Subcutaneous preadipocyte (primary cell): ENCODE measurements at places on chromosomes 5 and 9. TPM values are rescaled to one million over a fixed set of nuclear protein-coding genes. Genes with fewer than 3 reads are reported as not detected.

CDH10 gene
- total RNA-seq: under 0.01 TPM in 1 of 2 replicates, not detected in the other

CDKN2A gene
- total RNA-seq: 24.0 and 26.5 TPM in 2 replicates

FAM153A gene
- total RNA-seq: not detected in 2 replicates

GPR21 gene
- 0.73 and 2.2 TPM in 2 replicates for total RNA-seq

LPAR1 gene
- total RNA-seq: 74.5 and 141 TPM in 2 replicates

TRIM36 gene
- total RNA-seq: under 0.01 and 0.39 TPM in 2 replicates
